NCI-H146 (cell line): ENCODE measurements at places on chromosomes 6 and 20.
A peak's percentile ranks its signal among the peaks of the same experiment; 100 is the strongest.

DNA sequence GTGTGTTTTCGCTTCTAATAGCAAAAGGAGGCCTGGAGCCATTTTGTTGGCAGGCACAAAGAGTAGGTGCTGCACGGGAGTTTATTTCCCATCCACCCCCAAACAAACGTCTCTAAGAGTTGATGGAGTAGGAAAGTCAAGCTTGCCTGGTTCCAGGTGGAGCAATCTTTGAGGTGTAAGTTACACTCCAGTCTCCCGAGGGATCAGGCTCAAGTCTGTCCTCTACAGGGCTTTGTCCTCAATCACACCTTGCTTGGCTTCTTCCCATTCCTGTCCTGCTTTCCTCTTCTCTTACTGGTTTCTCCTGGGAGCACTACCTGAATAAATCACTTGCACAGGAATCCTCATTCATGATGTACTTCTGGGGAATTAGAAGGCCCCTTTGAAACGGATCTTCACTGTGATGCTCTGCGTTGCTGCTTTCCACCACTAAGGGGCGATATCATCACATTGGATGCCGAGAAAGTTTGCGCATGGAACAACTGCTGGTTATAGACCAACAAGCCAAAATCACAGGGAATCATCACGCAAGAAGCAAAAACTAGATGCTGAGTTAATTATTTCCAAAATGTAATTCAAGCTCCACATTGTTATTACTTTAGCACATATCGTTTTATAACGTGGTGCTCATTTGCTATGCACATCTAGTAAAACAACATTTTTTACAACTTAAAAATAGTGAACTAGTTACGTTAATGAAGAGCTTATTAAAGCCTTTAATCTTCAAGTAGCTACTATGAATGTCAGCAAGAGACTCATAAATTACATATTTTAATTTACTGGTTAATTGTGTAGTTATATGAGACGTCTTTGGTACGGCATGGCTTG is 156.8 kb downstream of the DNAH8 start:
- peak; percentile 13 for DNase-seq

DNA sequence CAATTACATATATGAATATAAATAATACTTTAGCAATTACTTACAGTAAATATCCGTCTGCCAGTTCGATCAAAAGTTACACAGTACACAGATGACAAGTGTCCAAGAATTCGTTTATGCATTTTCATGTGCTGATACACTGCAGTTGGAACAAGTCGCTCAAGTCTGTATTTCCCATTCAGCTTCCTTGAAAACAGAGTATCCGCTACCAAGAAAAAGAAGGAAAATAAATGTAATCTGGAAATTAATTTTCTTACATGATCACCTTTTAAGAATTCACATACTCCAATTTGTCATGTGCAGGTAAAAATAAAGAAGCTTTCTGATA is 35.3 kb downstream of the PHIP start:
- DNase-seq: no peak

DNA sequence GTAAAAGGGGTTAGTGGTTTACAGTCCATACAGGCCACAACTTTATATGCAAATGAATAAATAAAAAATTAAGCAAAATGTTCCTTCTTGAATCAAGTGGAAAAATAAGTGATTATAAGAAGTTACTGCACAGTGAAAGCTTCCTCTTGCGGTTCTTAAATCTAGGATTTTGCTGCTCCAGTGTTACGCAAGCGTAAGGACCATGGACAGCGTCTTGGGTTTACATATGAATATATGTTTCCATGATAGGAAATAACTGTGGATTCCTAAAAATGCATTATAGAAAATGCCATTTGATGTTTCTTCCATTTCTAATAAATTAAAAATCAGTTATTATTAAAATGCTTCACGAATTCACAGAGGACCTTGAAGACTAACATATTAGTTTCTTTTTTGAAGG is 176.6 kb upstream of the POU3F2 start:
- no peak for DNase-seq

- DNase-seq: no peak
These were observed 5.5 kb downstream of the TRAF3IP2 start for GRCh38 chr6:111600154-111600553.

DNA sequence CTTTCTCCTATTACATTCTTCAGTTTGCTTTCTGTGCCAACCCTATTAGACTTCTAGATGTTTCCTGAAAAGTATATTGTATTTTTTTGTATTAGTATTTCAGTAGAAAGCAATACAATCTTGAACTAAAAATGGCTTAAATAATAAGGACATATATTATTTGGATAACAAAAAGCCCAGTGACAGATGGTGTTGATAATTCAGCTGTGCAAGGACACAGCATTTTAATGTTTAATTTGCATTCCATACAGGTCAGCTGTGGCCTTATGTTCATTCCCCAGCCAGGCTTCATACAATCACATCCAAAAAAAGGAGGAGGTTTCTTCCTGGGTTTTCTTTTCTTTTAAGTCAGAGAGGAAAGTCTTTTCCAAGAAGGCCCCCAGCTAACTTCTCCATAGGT is 236.9 kb downstream of the CD109 start:
- no peak for DNase-seq

DNA sequence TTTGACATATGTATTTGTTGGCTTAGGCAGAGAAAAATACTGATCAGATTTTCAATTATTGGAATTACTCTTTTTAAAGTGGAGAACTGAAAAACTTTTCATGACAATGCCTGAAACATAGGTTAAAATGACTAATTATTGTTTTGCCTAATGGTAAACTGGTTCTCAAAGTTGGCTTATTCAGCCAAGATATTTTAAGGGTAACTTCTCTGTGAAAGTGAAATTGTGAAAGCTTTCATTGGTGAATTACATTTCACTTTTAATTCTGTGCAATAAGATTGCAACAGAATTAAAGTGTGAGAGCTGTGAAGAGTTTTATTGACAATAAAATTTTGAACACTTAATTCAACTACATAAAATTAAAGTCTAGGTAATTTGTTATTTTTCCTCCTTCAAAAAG is 24.5 kb downstream of the KIAA0408 start:
- no peak for DNase-seq
